ENCODE measurements at places on chromosomes 6 and 20.

GRCh38 chr6:29171736-29172135, 1.0 kb downstream of the OR2J2 start:
- DNase-seq = no peak

GRCh38 chr6:37137201-37138090, 32.5 kb upstream of the PIM1 start:
- DNase-seq = no peak

- DNase-seq = no peak
Measured at GRCh38 chr6:80226151-80226550, 119.7 kb downstream of the BCKDHB start.

GRCh38 chr6:165793287-165793825, 130.3 kb upstream of the PDE10A start:
- no peak for DNase-seq

DNA sequence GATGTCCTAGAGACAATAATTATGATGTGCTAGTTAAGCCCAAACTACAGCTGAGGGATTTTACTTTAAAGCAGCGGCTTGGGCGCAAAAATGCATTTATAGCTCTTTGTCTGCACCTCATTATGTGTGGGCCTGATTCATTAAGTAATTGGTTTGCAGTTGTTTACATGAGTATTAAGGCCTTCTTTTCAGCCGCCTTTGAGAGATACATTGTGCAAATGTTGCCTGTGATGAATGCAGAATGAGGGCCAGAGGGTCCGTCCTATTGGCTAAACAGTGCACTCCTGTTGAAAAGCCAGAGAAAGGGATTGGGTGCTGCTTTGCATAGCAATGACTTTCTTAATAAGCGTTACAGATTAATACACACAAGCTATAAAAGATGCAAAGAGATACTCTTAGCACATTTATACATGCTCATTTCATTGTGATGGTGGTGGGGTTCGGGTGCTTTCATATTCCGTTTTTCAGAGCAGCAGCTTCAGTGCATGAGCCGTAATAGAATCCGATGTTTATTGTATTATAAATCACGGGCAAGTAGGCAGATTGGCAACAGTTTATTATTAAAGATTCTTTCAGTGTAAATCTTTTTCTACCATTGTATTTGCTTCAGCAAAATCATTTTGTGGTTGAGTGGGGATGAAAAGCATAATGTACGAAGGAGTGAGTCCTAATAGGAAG, 68.2 kb upstream of the XRN2 start:
- no peak for DNase-seq

DNA sequence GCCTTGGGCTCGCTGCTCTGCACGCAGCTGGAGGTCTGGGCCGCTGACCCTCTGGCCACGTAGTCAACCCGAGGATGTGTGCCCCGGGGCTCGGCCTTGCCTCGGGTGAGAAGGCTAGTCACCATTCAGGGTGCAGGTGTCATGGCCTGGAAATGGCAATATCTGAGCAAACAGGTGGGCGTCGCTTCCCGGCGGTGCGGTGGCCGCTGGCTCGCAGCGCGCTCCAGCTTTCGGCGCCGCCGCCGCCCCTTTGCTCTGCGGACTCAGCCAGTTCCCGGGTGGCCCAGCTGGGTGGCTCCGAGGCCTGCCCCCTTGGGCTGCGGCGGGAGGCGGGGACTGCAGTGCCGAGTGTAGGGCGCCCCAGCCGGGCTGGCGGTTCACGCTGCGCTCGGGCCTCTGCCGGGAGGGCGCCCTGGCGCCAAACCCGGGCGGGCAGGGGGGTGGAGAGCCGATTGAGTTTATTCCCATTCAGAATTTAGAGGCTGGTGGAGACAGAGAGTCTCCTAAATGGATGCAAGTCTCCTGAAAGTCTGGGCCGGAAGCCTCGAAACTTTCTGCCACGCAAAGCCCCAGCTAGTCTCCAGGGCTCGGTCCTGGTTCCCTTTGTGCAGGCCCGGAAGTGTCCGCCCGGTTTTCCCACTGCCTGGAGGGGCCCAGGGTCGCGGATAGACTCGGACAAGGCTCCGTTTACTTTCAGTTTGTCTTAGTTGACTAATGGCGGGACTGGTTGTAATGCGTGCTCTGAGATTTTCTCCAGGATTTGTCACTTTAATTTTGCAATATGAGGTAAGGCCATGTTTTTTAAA, 11.3 kb upstream of the TFAP2A start:
- DNase-seq = peak; percentile 36

GRCh38 chr6:45556828-45557227, 179.1 kb upstream of the SUPT3H start:
- DNase-seq = no peak

GRCh38 chr20:10761232-10761631, 87.4 kb upstream of the JAG1 start:
- DNase-seq = no peak

- no peak for DNase-seq
Measured at GRCh38 chr6:167345960-167346359, 21.1 kb downstream of the TTLL2 start.

GRCh38 chr6:135985471-135985870, 134.0 kb downstream of the PDE7B start:
- no peak for DNase-seq

- DNase-seq = no peak
Measured at GRCh38 chr20:13822459-13822858, 37.6 kb downstream of the NDUFAF5 start.

DNA sequence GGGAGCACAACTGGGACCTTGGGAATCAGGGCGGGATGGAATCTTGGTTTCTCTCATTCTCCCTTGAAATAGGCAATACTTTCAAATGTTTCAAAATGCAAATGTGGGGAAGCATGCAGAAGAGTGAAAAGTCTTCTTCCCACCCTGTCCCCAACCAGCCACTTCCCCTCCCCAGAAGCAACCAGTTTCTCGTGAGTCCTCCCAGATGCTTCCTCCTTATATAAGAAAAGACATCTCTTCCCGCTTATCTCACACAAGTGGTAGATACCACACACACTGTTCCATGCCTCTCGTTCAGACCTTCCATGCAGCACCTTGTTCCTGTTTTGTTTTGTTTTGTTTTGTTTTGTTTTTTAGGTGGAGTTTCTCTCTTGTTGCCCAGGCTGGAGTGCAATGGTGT, 25.1 kb downstream of the HCK start:
- DNase-seq = no peak

- no peak for DNase-seq
Measured at GRCh38 chr20:53652859-53653517, 59.3 kb upstream of the ZNF217 start.

GRCh38 chr6:106677282-106677681, 47.9 kb downstream of the QRSL1 start:
- no peak for DNase-seq

GRCh38 chr20:32477594-32478512, 107.3 kb downstream of the NOL4L start:
- DNase-seq = no peak

GRCh38 chr20:15706719-15707118, 866.5 kb downstream of the KIF16B start:
- DNase-seq = no peak

DNA sequence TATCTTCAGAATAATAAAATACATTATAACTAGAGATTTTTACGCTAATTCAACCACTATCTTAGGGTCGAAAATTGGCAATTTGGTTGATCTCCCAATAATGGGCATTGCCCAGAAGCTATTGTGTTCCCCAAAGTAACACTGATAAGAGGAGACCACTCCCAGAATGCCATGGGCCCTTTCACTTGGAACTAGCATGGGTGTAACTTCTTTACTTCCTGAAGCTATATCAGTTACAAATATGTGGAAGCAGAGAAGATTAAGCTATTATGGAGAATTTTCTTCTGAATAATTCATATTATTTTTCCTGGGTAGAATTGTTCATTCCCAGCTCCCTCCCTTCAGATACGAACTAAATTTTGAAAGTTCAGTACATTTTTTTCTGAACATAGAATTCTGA, 48.2 kb upstream of the JAG1 start:
- no peak for DNase-seq

- peak; percentile 8 for DNase-seq
Measured at GRCh38 chr6:167550941-167551627, 226.2 kb downstream of the TTLL2 start.

DNA sequence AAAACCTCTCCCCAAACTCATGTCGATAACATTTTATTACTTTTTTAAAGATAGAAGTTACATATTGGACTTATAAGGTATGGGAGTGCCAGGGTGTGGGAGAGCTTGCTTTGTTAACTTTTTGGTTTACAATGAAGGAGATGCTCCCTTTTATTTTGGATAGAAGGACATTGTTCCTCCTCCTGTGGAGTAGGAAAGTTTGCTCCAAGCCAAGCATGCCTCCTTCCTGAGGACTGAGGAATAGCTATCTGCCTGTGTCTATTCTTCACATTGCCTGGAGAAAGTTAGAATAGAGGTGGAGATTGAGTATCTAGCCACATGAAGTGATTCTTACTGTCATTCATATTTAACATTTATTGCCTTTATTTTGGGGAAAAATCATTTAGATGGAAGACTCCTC, 71.9 kb downstream of the EYA4 start:
- no peak for DNase-seq

GRCh38 chr6:148793721-148794120, 46.9 kb downstream of the UST start:
- DNase-seq = no peak

GRCh38 chr6:5622276-5623005, 361.1 kb downstream of the FARS2 start:
- DNase-seq = no peak

DNA sequence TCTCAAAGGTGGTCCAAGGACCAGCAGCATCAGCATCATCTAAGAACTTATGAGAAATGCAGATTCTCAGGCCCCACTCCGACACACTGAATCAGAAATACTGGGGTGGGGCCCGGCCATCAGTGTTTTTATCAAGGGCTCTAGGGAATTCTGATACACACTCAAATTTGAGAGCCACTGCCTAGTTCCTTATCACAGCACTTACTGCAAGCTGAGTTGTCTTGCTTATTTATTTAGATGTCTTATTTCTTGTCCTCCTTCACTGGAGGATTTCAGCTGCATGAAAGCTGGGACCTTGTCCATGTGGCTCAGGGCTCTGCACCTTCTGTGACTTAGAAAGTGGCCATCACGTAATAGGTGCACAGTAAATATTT, 139.4 kb upstream of the RREB1 start:
- no peak for DNase-seq

GRCh38 chr20:4152696-4153235, 137.4 kb upstream of the RNF24 start:
- DNase-seq = no peak

DNA sequence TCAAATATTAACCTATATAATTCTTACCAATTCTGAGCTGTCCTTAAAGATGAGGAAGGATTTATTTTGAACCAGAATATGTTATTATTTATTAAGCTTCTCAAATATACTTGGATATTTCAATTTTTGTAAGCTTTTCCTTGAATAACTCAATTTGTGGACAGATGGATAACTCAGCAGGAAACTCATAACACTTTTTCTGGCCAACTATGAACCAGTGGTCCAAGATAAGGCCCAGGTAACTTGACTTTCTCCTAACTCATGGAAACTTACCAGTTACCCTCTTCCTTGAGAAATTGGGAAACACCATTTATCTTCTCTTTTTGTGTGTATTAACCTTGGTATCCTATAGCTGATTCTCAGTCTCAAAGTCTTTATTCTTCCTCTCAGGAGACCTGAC, 427.5 kb upstream of the SYNCRIP start:
- no peak for DNase-seq

- DNase-seq = no peak
Measured at GRCh38 chr6:24140591-24140990, 14.6 kb downstream of the NRSN1 start.

DNA sequence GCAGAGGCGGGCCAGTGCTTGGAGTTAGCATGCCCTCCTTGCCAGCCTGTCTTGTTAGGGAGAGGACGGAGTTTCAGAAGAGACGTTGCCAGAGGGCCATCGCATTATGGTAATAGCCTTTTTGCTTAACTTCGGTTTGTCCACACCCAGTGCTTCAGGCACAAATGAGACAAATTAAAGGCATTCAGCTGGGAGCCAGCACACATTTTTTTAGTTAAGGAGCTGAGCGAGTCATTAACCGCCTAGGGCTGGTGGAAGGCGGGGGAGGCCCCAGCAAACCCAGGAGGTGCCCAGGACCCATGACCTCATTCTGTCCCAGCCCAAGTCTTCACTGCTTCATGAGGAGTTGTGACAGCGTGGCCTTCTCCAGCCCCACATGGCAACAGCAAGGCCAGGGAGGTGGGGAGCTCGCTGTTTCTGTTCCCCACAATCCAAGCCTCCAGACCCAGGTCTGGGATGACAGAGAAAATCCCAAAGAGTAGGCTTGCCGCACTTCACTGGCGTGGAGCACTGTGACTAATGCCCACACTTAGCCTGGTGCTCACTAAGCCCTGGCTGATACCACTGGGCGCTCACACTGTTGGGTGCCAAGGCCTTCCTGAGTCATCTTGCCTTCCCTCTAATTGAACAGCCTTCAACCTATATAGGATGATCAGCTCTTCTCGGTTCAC, 237.1 kb downstream of the ANKRD60 start:
- DNase-seq = no peak

DNA sequence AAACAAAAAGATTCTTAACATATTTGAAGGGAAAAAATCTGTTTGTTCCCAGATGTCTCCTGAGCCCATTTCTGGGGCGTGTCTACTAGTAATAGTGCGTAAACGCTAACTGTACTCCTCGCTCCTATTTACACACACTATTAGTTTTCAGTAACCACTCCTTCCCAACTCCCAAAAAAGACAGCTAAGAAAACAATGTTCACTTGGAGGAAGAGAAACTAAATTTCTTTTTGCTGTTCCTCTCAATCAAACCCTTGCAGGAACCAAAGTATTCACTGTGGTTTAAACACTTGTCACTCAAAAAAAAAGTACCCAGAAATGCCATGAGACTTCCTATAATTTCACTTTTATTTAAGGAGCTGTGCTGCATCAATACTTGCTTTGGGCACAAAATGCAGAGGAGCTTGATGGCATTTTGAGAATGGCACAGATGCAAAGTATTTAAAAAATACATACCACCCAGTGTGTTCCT, 118.2 kb downstream of the BACH2 start:
- no peak for DNase-seq

- DNase-seq = no peak
Measured at GRCh38 chr6:38173909-38174308, 354.4 kb downstream of the ZFAND3 start.

DNA sequence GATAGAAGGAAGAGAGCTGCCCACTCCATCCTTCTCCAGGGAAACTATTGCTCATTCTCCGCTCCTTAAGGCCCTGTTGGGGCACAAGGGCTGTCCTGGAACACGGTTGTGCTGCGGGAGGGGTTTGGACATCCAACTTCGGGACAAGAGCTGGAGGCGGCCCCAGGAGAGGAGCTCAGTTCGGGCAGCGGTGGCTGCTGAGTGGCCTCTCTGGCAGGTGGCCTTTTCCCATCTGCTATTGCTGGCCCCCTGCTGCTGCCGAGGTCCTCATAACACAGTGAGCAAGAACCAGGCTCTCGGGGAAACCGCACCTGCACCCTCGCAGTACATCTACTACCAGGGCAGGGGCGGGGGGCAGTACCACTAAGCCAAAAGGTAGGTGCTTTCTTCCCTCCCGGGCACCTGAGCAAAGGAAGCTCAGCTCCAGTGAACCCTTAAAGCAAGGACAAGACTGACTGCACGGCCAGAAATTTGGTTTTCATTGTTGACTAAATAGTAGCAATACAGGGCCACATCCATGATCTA, 63.7 kb downstream of the PSMG4 start:
- no peak for DNase-seq

Measured in NCI-H2029 (cell line).